ENCODE measurements at places on chromosomes 2 and 18.
A peak's percentile ranks its signal among the peaks of the same experiment; 100 is the strongest.

DNA sequence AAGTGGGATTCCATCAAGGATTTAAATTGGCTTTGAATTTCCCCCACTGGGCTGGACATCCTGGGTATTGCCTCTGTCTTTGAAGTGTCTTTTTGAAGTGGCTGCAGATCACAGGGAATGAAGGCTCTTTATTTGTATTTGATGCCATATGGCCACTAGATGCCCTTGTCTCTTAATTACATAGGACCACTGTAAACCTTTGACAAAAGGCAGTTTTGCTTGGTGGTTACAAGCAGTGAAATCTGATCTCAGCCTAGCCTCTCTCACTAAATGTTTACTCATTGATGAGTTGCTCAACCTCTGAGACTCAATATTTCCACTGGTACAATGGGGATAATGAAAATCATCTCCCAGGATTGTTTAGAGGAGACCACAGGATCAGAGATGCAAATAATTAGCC lies 102.2 kb downstream of the INSIG2 start:
- peak; percentile 66 for DNase-seq

DNA sequence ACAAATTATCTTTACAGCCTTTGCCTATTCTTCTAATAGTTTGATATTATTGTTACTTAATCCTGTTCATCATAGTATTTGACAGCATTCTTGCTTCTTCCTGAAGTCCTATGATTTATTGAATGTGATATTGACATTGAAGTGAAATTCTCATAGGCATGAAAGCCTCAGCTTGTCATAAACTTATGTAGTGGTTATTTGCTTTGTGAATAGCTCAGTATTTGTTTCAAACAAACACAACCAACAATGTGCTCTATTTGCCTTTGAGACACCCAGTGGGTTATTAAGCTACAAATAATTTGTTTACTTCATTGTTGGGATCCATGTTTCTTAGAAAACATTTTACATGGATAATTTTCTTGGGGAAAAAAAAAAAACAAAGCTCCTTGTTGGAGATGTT lies 57.2 kb downstream of the TTC39C start:
- peak; percentile 70 for DNase-seq

DNA sequence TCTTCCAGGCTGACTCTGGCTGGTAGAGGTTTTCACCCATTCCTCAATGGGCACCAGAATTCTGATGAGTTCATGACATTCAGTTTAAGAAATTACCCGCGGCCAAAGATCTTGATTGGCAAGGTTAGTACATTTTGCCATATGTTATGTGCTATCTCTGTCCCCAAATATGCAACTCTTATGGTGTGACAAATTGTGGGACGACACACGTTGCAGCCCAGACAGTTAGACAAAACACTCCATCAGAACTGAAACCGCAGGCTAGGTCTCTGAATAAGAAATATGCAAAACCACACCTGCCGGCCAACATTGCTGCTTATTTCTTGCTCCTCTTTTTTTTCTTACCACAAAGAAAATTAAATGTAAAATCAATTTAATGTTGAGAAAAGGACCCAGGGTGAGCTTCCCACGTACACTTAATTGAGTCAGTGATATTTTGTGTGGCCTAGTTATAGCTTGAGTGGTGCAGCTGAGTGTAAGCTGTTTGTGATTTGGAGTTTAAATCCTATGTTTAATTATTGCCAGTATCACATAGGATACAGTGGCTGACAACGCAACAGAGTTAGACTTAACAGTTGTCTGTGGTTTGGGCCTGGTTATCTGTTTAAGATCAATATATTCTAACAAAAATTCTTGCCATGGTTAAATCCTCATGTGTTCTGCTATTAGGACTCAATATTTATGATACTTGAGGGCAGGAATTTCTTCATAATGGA lies 35.7 kb upstream of the LTBP1 start:
- no peak for DNase-seq

DNA sequence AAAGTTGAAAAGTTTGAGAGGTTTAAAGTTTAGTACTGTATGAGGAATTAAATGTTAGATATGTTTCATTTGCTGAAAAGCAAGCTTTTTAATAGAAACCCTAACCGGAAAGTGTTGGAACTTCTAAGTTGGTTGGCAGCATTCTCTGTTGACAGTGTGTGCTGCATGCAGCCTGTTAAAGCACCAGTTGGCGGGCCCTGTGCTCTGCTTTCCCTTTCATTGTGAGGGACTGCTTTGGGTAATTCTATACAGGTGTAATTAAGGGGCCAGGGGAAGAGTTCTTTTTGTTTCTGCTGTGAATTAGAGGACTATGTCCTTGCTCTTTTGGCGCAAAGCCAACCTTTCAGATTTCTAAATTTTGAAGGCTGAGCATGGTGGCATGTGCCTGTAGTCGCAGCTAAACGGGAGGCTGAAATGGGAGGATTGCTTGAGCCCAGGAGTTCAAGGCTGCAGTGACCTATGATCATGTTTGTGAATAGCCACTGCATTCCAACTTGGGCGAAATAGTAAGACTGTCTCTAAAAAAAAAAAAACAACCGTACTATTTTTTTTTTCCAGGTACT lies 20.1 kb downstream of the PLEKHB2 start:
- peak; percentile 88 for DNase-seq

DNA sequence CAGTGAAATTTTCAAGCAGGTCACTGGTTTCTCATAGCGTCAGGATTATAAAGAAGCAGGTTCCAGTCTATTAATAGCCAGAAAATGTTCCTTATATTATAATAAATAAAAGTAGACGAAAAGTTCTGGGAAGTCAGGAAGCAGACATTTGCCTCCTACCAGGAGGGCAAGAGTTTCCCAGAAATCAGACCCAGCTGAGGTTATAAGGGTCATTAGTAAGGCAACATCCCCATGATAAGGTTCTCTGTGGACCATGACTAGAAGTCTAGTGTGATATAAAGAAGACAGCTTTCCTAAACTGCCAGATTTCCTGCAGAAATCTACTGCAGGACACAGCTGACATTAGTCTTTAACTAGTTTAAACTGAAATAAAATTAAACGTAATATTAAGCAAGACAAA lies 210.1 kb upstream of the STK17B start:
- DNase-seq, result no peak

DNA sequence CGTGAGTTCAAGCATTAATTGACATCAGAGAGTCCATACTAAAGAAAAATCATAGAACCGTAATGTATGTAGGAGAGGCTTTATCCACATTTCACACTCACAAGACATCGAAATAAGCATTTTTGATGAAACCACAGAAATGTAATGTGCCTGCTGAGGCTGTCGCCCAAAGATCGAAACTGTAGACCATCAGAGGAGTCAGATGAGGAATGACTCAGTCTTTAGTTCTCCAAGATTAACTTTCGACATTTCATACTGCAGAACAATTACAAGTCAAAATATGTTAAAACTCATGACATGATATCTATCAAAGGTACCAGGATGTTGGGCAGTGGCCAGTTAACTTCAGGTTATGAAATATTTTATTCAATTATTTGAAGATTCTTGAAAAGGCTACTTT lies 79.6 kb downstream of the RAB31 start:
- no peak for DNase-seq

- DNase-seq, result no peak
Observed at GRCh38 chr2:189848276-189848675, 64.0 kb downstream of the PMS1 start.

DNA sequence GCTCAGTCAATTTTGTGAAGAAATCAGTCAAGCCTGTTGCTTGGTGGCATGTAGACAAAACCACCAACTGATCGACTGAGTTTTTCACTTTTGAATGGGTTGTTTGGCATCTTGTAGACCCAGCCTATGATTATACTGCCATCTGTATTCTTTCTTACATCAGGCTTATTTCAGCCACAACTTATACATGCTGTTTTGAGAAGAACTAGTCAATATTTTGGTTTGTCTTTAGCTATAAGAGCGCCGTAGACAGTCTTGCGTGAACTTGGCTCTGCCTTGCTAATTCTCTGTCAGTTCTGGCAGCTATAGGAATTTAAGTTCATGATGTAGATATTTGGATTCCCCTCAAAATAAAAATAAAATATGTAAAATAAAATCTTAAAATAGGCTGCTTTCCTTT lies 742.0 kb upstream of the FANCL start:
- no peak for DNase-seq

- DNase-seq, result no peak
Observed at GRCh38 chr2:107607054-107607453, 219.6 kb upstream of the RGPD4 start.
